HT-29 (cell line): ENCODE measurements at places on chromosomes 5 and 9.

GRCh38 chr5:109225716-109226625 is 183.8 kb downstream of the PJA2 start:
- DNase-seq, result no peak

GRCh38 chr9:129875181-129875611 is 39.9 kb downstream of the USP20 start:
- no peak for DNase-seq

GRCh38 chr5:125582352-125582751 is 835.9 kb upstream of the ZNF608 start:
- no peak for DNase-seq

DNA sequence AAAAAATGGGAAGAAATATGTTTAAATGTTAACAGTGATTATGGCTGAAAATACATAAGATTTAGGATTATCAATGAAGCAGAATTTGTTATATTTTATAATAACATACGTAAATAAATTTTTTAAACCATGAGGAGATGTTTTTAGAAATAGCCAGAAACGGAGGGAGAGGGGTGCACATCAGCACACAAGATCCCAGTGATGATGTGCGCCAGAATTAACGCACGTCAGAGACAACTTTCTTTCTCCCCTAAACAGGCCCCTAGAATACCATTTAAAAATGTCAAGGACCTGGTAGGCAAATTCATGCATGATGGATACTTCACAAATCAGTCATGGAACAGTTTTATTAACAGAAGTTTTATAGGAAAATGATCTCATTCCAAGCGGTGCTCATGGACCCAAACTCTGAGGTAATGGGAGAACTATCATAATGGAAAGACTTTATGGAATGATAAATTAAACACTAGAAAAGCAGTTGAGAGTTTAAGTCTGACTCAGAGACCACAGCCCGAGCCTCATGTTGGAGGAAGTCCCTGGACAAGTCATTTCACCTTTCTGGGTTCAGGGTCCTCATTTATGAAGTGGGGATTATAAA is 258.9 kb upstream of the GAS1 start:
- DNase-seq, result no peak

DNA sequence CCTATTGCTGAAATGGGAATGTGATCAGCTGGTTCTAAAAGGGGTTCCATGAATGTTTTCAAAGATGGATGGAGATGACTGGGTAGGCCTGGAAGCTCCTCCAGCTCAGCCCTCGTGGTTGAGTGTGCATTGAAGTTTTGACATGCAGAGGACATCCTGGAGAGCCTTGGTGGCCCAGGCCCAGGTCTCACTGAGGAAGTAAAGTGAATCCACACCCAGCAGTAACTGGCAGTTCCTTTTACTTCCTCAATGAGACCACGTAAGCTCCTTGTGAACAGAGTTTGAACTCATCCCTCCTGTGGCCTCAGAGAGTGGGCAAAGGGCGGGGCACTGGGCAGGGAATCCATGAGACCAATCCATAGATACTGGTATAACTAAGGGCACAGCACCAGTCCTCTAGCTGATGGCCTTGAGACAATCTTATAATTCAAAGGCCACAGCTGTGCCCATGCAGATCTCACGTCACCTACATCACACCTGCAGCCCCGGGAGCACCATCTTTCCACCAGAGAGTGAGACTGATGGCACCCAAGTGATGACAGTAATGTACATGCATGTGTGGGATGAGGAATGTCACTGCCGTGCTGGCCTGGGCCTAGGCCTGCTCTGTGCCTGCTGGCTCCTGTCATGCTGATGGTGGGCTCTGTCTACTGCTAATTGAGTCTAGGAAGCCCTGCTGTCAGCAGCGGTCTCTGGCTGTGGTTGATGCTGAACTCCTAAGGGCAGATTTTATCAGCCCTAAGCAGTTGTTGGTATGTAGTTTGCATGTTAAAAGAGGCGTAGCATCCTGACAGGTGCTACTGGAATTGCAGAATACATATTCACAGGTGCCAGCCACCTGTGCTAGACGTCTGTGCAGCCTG is 257.8 kb downstream of the FSTL4 start:
- DNase-seq, result no peak
